Urinary bladder (tissue), 4 donors: ENCODE measurements at places on chromosomes 7 and 10.

- DNase-seq = no peak
Observed at GRCh38 chr10:74916283-74916682, 89.9 kb downstream of the KAT6B start.

DNA sequence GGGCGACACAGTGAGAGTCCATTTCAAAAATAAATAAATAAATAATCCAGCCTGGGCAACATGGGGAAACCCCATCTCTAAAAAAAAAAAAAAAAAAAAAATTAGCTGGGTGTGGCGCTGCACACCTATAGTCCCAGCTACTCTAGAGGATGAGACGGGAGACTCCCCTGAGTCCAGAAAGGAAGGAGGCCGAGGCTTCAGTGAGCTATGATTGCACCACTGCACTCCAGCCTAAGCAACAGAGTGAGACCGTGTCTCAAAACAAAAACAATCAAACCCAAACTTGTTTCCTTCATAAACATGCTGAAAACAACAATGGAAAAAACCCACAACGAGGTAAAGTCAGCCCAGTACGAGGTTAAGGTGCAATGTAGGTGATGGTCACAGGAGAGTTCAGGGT is 1.2 kb downstream of the COX19 start:
- DNase-seq = no peak

- no peak for DNase-seq
Observed at GRCh38 chr7:156659961-156660360, 19.4 kb downstream of the RNF32 start.

DNA sequence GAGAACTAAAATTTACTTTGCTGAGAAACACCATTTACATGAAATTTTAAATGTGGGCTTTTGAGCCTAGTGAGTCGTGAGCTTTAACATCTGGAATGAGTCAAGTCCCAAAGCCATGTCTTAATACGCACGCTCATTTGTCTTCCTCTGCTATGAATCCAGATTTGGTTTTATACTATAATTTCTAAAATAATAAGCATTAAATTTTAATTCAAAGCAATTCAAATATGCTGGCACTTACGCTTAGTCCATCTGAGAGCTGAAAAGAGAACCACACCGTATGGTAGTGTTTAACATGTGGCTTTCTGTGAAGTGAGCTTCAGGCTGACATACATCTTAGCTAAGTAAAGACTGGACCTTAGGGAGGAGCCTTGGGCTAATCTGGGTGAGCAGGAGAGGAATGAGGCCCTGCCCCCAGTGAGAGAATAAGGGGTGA is 52.2 kb downstream of the CUBN start:
- no peak for DNase-seq

GRCh38 chr10:104036069-104036384 is 49.7 kb downstream of the COL17A1 start:
- no peak for DNase-seq
